ENCODE measurements at places on chromosomes 3 and 15. TPM values are rescaled to one million over a fixed set of nuclear protein-coding genes. Genes with fewer than 3 reads are reported as not detected.

The TMEM207 gene
- not detected for total RNA-seq

DNA sequence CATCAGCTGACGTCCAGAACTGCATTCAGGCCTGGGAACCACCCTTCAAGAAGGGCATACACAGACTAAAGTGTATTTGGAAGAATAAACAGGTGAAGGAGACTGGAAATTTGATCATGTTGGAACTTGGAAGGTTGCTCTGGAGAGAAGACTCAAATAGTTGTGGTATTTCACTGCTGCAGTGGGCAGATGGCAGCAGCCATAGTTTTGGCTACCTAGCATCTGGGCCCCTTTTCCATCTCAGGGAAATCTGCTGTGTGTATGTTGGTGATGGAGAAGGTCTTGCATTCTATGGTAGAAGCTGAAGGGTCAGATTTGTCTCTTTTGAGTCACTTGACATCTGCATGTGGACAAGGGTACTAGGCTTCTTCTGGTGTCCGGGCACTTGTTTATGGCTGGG, 114.4 kb upstream of the FGF7 start:
- no peak overlapping the region for H3K27ac ChIP-seq
- H3K36me3 ChIP-seq = peaks cover 30% of the 10 kb centered on the region
- peaks cover 5% of the 10 kb centered on the region for H3K4me1 ChIP-seq
- DNase-seq = no peak
- H3K4me3 ChIP-seq = no peak overlapping the region
- H3K27me3 ChIP-seq = no peaks in the 10 kb centered on the region

DNA sequence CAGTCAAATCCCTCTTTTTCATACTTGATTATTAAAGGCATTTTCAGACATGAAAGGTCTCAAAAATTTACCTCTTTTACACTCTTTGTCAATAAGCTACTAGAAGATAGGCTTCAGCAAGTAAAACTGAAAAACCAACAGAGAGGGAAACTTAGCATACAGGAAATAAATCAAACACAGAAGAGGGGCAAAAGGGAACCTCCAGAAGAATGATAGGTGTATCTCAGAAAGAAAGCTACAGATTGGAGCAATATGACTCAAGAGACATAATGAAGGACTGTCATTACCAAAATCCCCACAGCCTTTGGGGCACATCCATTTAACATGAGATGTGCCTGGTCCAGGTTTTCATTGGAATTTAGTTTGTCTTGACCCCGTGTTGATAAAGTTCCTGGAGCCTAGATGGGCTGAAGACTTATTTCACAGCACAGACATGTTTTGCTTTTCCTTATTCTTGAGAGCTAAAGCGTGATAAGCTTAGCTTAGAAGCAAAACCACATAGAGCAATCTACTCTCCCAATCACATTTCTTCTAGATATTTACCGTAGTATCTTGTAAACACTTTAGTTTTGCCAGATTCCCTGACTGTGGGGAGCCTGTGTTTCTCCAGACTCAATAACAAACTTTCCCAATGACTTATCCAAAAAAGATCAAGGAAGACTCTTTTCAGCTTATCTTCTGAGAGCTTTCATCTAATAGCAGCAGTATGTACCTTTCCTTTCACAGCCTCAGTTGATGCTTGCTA, 11.7 kb downstream of the LRRFIP2 start:
- H3K27ac ChIP-seq = peak overlapping the region; percentile 68
- H3K4me3 ChIP-seq = no peak overlapping the region
- H3K4me1 ChIP-seq = peaks cover 33% of the 10 kb centered on the region

DNA sequence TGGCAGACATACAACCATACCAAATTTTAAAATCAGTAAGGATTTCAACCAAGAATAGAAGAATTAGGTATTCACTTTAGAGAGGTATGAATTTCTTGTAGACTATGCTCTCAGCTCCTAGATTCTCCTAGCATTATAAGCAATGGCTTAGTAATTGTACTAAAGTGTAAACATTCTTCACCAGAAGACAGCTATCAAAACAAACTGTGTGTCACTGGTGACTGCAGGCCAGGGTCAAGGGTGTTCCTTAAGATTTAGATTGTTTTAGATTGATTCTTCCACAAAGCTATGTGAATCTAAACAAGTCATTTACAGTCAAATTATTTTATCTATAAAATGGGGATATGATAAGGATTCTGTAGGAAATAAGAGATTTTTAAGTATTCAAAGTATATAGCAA, 23.1 kb upstream of the GP5 start:
- no peak overlapping the region for H3K27ac ChIP-seq
- H3K27me3 ChIP-seq = no peaks in the 10 kb centered on the region
- peaks cover 34% of the 10 kb centered on the region for H3K36me3 ChIP-seq
- DNase-seq = no peak
- peaks cover 2% of the 10 kb centered on the region for H3K4me1 ChIP-seq

The FOXB1 gene
- 2.8 TPM for total RNA-seq

DNA sequence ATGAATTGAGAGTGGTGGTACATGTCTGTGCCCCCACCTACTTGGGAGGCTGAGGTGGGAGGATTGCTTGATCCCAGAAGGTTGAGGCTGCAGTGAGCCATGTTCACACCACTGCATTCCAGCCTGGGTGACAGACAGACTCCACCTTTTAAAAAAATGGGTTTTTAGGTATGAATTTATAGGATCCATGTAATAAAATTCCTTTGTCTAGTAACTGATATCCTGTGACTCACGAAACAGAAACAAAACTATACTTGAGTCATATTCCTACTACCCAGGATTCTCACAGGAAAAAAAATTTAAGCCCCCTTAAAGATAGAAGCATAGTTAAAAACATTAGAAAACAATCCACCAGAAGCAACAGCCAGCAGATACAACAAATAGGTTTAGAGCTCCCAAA, 10.0 kb upstream of the CRTC3 start:
- H3K4me1 ChIP-seq = peaks cover 18% of the 10 kb centered on the region
- DNase-seq = no peak
- no peaks in the 10 kb centered on the region for H3K36me3 ChIP-seq
- no peaks in the 10 kb centered on the region for H3K27me3 ChIP-seq
- H3K4me3 ChIP-seq = no peak overlapping the region
